ENCODE measurements at places on chromosomes 7 and 10.
A peak's percentile ranks its signal among the peaks of the same experiment; 100 is the strongest.

DNA sequence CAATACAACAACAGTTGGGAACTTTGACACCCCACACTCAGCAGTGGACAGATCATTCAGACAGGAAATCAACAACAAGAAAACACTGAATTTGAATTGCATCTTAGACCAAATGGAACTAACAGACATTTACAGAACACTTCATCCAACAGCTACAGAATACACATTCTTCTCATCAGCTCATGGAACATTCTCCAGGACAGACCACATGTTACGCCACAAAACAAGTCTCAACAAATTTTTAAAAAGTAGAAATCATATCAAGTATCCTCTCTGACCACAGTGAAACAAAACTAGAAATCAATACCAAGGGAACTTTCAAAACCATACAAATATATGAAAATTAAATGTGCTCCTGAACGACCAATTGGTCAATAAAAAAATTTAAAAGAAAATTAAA lies 212.3 kb downstream of the DNAJC1 start:
- DNase-seq, result no peak

GRCh38 chr10:78249690-78250089 lies 216.0 kb downstream of the RPS24 start:
- no peak for DNase-seq

- DNase-seq, result peak; percentile 92
Measured at GRCh38 chr7:16345979-16346958, 75.1 kb downstream of the CRPPA start.

DNA sequence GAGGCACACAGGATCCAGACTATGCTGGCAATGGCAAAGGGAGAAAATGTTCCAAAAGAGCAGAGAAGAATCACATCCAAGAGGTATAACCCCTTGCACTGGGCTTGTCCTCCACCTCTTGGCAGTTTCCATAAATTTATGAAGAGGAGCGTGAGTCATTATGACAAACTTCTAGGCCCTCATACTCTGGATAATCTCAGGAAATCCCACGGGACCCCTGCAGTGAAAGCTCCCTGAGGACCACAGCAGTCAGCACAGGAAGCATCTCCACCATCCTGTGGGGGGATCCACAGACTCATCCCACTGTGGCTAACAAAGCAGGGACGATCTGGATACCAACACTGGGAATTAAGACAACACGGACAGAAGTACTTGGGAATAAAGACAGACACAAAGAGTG lies 30.3 kb upstream of the GPAM start:
- no peak for DNase-seq

DNA sequence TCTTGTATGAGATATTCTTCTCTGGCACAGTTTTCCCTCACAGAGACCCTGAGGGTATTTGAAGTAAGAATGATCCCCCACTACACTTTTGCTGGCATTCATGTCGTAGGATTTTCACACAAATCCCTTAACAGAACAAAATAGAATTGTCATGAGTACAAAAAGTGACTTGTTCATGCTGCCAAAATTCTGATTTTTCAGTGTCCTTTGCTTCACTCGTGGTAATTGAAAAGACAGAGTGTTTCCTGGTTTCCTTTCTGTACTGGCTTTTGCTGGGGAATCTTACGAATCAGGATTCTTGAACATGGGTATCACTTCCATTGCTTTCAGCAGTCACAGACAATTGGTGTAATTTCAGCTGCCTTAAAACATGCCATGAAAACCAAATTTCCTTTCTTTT lies 756.3 kb downstream of the REEP3 start:
- no peak for DNase-seq

GRCh38 chr7:45078125-45078681 lies 10.6 kb downstream of the NACAD start:
- no peak for DNase-seq

DNA sequence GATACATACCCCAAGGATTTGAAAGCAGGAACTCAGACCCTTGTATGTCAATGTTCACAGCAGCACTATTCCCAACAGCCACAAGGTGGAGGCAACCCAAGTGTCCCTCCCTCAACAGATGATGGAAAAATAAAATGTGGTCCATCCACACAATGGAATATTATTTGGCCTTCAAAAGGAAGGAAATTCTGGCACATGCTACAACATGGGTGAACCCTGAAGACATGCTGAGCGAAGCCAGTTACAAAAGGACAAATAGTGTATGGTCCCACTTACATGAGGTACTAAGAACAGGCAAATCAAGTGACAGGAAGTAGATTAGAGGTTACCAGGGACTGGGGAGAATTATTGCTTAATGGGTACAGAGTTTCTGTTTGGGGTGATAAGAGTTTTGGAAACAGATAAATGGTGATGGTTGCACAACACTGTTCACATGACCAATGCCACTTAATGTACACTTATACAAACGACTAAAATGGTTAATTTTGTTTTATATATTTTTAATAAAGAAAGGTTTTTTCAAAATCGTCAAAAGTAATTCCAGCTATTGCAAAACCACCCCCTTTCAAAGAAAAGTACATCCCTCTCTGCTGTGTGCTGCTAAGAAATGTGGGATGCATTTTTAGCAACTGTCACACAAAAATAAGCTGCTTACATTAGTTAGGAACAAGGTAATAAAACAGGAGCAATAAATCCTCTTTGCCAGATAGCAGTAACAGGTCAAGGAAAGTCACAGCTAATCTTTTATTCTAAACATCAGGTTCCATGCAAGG lies 85.7 kb downstream of the GRB10 start:
- DNase-seq, result peak; percentile 40

DNA sequence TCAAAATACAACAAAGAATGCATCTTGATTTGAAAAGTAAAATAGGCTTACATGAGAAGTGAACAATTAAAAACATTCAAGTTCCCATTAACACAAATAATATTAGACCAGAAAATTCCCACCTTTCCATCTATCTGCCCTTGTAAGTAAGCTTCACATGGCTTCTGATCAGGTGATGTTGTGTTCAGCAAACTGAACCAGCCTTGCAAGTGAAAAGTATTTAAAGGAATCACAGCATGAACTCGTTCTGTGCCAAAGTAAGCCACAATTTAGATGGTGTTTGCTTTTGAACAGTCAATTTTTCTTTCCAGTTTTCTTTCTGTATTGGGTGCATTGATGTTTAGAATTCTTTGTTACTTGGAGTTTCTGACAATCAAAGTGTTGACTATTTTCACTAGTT lies 347.9 kb downstream of the TNS3 start:
- peak; percentile 80 for DNase-seq

- DNase-seq, result no peak
Measured at GRCh38 chr7:29277436-29278215, 83.1 kb downstream of the CHN2 start.

DNA sequence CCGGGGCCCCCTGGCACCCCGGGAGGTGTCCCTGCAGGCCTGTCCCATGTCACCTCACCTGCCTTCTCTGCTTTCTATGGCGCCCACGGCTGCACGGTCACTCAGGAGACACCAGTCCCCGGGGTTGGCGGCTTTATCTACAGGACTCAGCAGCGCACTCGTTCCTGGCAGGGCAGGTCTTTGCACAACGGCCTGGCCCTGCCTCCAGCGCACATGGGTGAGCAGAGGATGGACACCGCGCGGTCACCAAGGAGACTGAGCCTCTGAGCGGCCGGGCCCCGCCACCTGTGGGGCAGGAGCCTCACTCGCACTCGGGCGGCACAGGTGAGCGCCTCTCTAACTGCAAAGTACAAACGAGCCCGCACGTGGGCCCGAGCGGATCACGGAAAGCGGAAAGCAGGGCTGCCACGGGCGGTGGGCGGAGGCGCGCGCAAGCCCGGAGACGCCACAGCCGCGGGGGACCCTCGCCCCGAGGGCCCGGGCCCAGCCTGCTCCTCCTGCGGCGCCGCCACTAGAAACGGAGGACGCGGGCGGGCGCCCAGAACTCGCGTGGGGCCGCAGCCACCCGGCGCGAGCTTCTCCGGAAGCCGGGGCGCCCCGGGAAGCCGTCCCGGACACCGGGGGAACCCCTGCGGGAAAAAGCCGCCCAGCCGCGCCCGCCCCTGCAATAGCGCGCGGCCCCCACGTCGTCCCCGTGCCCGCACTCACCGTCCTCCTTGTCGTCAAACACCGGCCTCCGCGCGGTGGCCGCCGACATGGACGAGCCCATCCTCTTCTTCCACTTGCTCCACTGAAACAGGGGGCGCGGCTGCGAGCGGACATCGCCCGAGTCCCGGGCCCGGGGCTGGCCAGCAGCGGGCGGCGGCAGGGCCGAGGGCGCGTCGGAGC lies 642 bp downstream of the STK32C start:
- DNase-seq, result no peak

GRCh38 chr10:11830836-11831519 lies 7.8 kb downstream of the PROSER2 start:
- DNase-seq, result peak; percentile 38

- no peak for DNase-seq
Measured at GRCh38 chr7:108204281-108204796, 74.2 kb upstream of the LAMB4 start.

DNA sequence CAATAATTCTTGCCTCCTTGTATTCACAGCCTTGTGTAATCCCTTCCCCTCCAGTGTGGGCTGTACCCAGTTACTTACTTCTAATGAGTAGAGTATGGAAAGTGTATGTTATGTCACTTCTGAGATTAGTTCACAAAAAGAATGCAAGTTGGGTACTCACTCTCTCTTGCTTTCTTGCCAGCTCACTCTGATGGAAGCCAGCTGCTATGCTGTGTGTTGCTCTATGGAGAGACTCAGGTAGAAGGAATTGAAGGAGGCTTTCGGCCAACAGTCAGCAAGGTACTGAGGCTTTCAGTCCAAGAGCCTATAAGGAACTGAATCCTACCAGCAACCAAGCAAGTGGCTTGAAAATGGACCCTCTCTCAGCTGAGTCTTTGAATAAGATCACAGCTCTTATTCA lies 9.7 kb upstream of the BICC1 start:
- peak; percentile 14 for DNase-seq

DNA sequence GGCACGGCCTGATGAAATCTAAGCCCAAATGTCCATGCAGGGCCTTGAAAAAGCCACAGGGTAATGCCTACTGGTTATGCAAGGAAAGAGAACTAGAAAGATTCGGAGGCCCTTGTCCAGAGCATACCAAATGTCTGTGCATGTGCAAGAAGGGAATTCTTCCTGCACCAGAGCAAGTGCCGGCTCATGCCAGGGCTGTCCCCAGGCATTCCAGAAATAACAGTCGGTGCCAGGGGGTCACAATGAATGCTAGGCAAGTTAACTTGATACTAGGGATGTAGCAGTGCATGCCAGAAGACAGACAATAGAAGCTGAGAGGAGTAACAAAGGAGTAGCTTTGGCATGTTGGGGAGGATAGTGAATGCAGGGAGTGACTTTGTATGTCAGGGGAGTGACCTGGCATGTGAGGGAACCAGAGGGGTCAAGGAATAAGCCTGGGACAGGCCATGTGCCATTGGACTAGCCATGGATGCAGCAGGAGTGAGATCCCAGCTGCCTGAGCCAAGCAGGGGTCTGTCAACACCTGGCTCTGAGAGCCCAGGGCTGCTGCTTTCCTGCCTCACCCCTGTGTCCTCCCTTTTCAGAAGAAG lies 119.5 kb upstream of the UNC5B start:
- no peak for DNase-seq

DNA sequence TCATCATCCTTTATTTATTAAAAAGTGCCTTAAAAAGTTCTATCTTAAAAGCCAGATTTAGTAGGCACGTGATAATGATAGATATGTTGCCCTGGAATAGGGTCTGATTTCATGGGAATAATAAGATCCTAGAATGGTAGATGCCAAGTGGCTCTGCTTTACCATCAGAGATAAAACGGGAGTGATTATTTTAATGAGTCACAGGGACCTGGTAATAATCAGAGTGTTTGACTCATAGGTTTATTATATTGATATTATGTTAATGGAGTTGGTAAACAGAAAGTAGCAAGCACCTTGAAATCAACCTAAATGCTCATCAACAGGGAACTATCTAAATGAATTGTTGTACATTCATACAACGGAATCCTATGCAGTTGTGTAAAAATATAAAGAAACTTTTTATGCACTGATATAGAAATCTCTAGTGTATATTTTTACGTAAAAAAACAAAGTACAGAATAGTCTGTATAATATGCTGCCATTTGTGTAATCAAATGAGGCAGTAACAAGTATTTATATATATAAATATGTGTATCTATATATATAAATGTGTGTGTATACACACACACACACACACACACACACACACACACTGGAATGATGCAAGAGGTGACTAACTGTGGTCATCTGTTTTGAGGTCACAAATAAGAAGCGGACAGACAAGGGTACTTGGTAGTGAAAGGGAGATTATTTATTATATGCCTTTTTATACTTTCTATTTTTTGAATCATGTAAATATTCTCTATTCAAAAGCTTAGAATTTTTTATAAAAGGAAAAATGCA lies 78.6 kb upstream of the DYNC1I1 start:
- peak; percentile 56 for DNase-seq

DNA sequence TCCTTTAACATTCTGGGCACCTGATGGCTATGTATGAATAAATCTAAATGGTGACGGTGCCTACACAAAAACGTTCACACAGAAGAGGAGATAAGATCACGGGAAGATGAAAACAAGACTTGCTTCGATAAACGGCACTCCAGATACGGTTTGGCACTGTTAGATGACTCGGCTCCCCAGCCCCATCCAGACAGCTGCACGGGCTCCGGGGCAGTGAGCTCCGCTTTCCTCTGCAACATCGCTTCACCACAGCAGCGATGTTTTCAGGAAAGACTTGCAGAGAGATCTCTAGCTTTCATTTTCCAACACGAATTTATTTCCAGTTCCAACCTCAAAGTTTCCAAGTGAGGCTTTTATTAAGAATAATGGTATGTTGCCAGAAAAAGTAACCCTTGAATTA lies 132.1 kb downstream of the KLF6 start:
- DNase-seq, result no peak

- no peak for DNase-seq
Measured at GRCh38 chr7:113331155-113331898, 213.0 kb upstream of the SMIM30 start.

GRCh38 chr7:28800150-28800549 lies 158.0 kb downstream of the TRIL start:
- DNase-seq, result no peak

- no peak for DNase-seq
Measured at GRCh38 chr10:33136781-33137180, 178.8 kb upstream of the ITGB1 start.

- DNase-seq, result no peak
Measured at GRCh38 chr10:101935431-101935830, 91.8 kb upstream of the KCNIP2 start.

GRCh38 chr10:129792141-129792540 lies 171.9 kb downstream of the EBF3 start:
- DNase-seq, result no peak

GRCh38 chr10:101446947-101447346 lies 93.0 kb downstream of the BTRC start:
- no peak for DNase-seq

DNA sequence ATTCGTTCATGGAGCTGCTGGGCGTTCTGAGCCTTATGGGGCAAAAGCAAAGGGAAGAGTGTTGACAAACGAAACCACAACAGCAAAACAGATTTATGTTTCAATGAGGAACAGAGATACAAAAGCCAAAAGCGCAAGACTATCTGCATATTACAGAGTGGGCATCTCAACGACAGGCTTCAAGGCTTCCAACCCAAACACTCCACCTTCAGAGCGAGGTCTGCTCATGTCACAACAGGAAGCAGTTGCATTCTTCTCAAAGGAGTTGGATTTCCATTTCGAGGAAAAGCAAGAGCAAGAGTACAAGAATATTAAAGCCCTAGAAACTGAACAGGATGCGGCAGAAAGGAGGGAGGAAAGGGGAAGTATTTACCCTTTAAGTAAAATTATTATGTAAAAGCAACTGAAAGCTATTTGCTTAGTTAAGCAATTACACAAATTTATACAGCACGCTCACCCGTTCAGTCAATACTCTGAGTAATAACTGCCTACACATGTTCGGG lies 189.3 kb downstream of the ELMO1 start:
- no peak for DNase-seq

GRCh38 chr10:29328983-29329382 lies 40.1 kb downstream of the LYZL1 start:
- no peak for DNase-seq

Measured in choroid plexus epithelial cell (primary cell).